ENCODE measurements at places on chromosomes 2 and 18.

DNA sequence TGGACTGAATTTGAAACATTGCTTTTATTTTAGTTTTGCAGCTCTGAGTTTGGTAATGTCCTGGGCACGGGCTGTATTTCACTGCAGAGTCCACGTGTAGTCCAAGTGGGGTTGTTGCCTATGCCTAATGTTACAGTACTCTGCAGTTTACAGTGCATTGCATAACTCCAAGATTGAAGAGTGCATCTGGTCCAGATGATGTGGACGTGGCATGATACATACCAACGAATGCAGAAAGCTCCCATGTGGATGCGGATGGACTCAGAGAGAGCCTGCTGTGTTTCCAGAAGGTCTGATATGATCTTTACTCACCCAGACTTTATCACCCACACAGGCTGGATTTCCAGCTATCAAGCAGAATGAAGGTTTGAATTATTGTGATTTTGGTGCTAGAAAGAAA lies 44.4 kb upstream of the CCDC68 start:
- DNase-seq, result no peak

GRCh38 chr18:32695534-32695933 lies 77.3 kb downstream of the KLHL14 start:
- no peak for DNase-seq

DNA sequence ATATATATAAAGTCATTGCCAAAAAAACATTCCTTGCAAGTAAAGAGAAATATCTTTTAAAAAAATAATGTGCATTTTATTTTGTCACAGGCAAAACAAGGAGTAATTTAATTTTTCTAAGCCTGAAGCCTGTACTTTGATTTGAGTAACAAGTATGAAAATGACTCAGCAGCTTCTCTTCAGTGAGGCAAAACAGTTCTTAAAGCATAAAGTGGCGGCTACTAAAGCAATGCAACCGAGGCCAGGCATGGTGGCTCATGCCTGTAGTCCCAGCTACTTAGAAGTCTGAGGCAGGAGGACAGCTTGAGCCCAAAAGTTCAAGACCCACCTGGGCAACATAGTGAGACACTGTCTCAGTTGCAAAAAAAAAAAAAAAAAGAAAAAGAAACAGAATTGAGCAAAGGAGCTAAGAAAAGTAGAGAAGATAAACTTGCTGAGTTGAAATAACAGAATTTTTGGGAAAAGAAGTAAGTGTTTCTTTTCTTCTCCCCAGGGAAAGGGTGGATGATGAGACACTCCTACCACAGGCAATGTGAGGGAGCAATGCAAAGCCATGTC lies 29.6 kb downstream of the DOK1 start:
- no peak for DNase-seq

GRCh38 chr2:175218551-175218950 lies 37.0 kb upstream of the ATP5MC3 start:
- no peak for DNase-seq

- DNase-seq, result no peak
Observed at GRCh38 chr2:26687801-26688200, 4.7 kb upstream of the KCNK3 start.

GRCh38 chr18:2994603-2995432 lies 18.1 kb downstream of the LPIN2 start:
- DNase-seq, result peak; percentile 52

DNA sequence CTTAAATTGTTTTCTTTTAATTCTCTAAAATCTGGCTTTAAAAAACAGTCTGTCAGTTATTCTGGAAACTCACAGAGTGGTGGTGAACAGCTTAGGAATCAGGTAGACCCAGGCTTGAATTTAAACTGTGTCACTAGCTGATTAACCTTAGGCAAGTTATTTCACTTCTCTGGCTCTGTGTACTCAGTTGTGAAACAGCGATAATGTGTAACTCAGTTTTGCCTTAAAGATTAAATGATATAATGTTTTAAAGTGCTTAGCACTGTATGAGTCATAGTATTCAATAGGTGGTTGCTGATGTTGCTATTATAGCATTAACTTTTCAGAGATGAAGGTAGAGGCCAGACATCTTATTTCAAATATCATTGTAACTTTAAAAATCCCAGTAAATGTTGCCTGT lies 40.7 kb downstream of the PKP4 start:
- no peak for DNase-seq

DNA sequence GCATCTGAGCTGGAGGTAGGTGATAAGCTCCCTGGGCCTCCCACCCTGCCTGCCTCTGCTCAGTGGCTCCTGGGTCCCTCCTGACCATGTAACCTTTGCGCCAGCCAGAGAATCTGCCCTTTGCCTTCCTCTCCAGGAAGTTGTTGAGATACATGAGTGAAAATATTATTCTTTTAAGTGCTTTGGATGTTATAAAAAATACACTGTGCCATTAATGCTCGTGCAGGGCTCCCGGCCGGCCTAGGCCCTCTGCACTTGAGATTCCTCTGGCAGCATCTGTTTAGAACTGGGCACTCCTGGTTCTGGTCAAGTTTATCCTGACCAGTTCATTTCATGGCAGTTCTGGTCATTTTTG lies 18.8 kb downstream of the AGAP1 start:
- DNase-seq, result no peak

- no peak for DNase-seq
Observed at GRCh38 chr2:36530178-36530982, 67.6 kb downstream of the FEZ2 start.

- no peak for DNase-seq
Observed at GRCh38 chr2:12428324-12428723, 288.4 kb upstream of the TRIB2 start.
